ENCODE measurements at places on chromosomes 7 and 10.

DNA sequence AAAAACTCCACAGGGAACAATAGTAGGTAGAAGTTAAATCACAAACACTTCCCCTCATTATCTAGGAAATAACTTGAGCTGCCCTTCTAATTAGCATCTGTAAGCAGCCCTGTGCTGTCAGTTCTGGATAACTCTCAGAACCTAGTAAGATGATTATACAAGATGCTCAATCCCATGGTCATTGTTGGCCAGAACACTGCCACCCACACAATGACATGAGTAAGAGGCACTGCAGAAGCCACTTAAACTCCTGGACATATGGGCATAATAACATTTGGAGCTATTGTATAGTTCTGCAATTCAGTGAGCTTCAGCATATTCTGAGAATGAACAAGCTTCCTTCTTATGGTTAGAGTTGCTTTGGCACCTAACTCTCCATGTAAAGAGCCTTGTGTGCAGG is 153.8 kb downstream of the PLPP4 start:
- no peak for DNase-seq

GRCh38 chr10:18350340-18350739 is 210.1 kb downstream of the CACNB2 start:
- no peak for DNase-seq

- DNase-seq: no peak
These were observed 1.7 kb downstream of the TUBGCP2 start for GRCh38 chr10:133306941-133307379.

GRCh38 chr7:102415685-102416225 is 17.6 kb upstream of the ORAI2 start:
- DNase-seq: no peak

DNA sequence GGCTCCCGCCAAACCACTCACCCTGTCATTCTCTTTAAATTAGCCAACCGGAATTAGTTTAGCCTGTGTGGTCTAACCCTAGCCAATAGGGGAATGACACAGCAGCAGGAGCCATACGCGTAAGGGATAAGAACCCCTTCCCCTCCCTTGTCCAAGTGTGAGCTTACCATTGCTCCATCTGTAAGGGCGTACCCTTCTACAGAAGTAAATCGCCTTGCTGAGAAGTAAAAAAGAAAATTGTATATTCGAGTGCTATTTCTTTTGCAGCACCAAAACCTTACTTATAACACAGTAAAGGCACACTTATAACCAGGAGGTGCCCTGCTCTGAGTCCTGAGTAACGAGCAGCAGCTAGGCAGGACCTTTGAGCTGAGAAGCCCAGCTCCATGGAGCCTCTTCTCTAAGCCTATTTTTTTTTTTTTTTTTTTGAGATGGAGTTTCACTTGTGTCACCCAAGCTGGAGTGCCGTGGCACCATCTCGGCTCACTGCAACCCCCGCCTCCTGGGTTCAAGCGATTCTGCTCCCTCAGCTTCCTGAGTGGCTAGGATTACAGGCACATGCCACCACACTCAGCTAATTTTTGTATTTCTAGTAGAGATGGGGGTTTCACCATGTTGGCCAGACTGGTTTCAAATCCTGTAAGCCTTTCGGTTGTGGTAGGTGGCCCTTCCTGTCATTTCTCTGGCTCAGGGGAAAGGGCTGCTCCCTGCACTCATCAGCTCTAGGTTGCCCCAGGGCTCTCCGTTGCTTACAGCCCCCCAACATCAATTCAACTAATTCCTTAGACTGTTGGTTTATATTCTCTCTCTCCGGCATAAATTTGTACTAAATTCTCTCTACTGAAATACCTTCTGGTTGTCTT is 73.3 kb downstream of the NSUN6 start:
- no peak for DNase-seq

DNA sequence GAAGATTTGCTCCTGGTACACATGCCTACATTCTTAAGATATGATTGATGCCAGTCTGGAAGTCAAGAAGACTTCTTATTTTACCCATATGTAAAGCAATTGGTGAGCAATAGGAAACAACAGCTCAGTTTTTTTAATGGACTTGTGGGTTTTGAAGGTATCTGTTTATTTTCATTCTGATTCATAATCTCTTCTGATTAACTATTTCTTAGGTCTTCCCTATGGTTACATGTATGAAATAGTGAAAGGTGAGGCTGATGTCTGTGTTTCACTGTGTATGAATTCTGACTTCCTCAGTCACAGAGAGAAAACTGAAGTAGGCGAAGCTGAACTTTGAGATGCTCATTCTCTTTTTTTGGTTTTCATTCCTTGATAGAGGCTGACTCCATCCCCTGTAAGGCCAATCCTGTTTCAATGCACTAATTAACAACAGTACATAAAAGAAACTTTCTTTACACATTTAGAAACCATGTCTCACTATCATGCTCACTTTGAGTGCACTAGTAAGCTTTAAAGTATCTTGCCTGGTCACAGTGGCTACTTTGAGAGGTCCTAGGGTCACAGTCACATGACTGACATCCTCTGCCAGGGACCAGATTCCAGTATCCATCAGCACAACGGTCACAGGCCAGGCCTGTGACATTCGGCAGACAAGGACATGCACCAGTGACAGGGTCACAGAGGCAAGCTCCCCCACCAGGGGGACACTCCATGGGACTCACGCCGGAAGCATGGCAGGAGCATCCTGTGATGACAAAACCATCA is 59.5 kb upstream of the LAMB1 start:
- no peak for DNase-seq

DNA sequence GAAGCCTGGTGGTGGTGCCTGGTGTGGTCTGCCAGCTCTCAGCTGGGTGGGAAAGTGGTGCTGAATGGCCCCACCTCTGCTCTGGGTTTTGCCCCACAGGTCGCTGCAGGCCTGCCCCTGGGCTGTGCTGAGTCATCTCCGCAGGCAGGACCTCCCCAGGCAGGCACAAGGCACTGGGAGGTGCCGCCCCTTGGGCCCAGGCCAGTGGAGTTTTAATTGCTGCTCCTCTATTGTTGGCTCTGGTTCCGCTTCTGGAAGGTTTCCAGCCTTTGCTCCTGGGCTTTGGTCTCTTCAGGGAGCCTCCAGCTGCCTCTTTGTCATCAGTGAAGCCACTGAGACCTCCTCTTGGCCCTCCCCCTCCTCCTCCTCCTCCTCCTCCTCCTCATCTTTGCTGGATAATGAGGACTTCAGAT is 180.3 kb upstream of the GRB10 start:
- DNase-seq: no peak

DNA sequence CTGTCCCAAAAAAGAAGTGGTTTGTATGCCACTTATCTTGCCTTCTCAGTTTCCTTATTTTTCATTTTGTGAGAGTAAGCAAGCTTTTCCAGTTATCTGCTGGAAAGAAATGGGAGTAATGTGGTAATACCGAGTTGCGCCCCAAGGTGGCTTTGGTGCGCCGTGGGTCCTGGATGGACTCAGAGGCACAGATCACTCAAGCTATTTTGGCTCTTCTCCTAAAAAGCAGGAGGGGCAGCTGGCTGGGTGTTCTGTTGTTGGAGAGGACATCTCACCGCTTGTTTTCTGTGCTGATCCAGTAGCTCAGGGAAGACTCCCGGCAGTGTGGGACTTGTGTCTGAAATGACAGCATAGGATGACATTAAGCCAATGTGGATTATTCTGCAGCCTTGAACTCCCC is 16.4 kb downstream of the PRKRIP1 start:
- no peak for DNase-seq

DNA sequence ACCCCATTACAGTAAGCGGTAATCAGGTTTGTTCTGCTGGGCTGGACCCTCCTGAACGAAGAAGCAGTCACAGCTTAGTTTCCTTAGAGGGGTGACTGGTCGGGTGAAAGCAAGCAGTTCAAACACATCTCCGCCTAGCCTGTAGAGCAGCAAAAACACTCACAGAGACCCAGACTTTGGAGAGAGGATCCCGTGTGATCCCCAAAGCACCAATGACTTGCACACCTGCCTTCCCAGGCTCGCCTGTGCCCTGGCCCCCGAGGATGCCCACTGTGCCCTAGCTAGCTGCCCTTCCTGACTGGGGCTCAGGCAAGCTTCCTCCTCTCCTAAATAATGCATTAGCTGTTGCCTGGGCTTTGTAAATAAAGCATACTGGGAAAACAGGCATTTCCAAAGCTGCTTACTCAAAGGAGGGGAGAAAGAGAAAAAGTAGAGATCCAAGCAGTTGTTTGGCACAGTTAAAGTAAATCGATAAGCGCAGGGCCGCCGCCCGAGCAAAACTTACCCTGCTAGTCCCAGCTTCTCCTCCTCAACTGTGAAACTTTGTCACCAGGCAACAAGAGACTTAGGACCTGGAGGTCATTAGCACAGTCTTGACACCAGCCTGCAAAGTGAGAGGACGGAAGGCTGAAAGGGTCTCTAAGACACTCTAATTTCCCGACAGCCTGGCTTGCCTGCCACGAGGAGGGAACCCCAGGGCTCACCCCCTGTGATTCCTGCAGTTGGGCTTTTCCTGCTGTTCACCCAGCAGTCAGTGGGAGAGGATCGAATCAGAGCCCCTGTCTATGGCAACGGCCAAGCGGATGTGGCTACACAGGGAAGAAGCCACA is 4.8 kb downstream of the LRRC18 start:
- peak; percentile 49 for DNase-seq

- no peak for DNase-seq
These were observed 123.6 kb downstream of the EXOC4 start for GRCh38 chr7:133376514-133376913.

GRCh38 chr7:50564640-50565558 is at the start of gene DDC:
Gene DDC (minus strand): TSS chr7:50565405. CDS start chr7:50544085, 21,320 bp downstream.
- DNase-seq: no peak

- DNase-seq: peak; percentile 45
These were observed 108.3 kb downstream of the REEP3 start for GRCh38 chr10:63629363-63630084.

GRCh38 chr7:1915956-1916600 is 246.0 kb downstream of the ELFN1 start:
- no peak for DNase-seq

DNA sequence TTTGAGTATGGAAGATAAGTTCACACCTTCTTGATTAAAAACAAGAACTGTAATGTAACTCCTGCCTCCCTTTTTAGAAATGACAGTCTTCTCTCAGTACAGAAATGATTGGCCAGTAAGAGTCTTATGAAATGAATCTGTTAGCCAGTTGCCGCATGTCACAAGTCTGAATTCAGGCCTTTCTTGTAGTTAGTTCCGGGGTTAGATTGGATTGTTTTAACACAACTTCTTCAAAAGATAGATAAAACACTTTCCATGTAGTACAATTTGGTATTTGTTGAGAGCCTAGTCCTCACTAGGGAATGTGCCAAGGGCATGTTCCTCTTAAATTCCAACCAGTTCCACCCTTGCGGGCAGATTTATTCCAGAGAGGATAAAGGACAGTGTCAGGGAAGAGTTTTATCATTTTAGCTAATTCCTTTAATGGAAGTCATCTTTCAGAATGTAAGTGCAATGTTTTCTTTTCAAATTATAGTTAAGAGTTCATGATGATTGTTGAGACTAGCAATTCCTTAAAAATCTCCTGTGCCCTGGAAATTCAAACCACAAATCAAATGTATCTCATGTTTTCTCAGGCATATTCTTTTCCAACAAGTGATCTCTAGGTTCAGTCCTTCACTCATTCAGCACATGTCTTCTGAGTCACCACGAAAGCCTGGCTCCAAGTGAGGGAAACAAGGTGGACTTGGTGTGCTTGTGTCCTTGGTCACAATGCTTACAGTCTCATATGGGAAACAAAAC is 4.1 kb downstream of the FHIP2A start:
- DNase-seq: no peak
